ENCODE measurements at places on chromosomes 1 and 21.

- DNase-seq, result peak; percentile 52
These were observed 1.2 kb upstream of the ARHGEF16 start for GRCh38 chr1:3453203-3453761.

- DNase-seq, result no peak
These were observed 26.4 kb downstream of the CNST start for GRCh38 chr1:246592695-246593094.

GRCh38 chr1:78432016-78432415, 58.8 kb upstream of the PTGFR start:
- DNase-seq, result no peak

DNA sequence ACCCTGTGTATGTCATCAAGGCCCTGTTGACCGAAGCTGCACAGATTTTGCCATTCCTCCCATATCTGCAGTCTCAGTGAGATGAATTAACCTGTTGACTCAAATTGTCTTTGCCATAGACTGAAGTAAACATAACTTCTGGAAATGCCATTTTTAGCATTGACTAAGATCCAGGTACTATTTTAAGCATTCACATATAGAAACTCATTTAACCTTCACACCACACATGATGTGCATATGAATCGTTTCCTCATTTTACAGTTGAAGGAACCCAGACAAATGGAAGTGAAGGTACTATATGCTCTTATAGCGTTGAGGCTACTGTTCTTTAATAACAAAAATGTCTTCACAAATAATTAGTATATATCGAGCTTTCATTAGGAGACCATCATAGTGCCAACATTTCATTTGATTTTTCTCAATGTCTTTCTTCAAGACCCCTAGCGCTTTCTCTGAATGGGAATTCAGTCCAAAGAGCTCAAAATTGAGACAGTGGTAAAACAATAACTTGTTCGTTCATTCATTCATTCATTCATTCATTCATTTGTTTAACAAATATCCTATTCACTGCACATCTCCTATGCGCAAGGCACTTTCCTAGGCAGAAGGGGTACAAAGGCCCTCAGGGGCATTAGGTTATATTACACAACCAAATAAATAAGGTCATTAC, 444.7 kb downstream of the ADGRL2 start:
- DNase-seq, result no peak

- DNase-seq, result no peak
These were observed 271.6 kb upstream of the SGIP1 start for GRCh38 chr1:66262208-66262963.

DNA sequence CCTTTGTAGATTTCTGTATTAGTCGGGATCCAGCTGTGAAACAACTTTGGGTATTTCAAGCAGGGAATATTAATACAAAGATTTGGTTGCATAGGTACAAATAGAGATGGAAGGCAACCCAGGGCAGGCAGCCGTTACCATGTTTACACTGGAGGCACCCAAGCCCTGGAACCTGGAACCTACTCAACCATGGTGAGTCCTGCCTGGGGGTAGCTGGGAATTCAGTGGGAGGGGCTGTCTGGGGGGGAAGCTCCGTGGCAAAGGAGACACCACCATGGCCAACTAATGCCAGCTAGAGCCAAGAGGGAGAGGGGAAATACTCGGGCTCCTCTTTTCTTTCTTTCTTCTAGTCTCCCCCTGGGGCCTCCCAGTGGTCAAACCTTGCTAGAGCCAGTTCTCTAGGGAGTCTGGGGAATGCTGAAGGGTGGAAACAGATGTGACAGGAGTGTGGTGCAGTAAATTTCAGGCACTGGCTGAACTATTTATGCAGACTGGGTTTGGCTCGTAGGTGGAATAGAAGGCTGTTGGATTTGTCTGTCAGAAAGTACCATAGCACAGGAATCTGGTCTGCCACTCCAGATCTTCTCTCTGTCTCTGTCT, 91.9 kb upstream of the CACNA1E start:
- DNase-seq, result no peak

GRCh38 chr1:160451119-160451858, 50.9 kb downstream of the VANGL2 start:
- no peak for DNase-seq

- peak; percentile 68 for DNase-seq
These were observed 8.4 kb downstream of the QSOX1 start for GRCh38 chr1:180163041-180163440.

GRCh38 chr1:233168384-233168783, 127.1 kb downstream of the PCNX2 start:
- DNase-seq, result no peak

GRCh38 chr1:77958850-77959249, 20.0 kb downstream of the FUBP1 start:
- DNase-seq, result no peak

GRCh38 chr1:67836769-67837168, 3.5 kb upstream of the GNG12 start:
- no peak for DNase-seq

- DNase-seq, result no peak
These were observed 14.0 kb upstream of the MIXL1 start for GRCh38 chr1:226209307-226210059.

- peak; percentile 92 for DNase-seq
These were observed 495 bp downstream of the PI4KB start for GRCh38 chr1:151326619-151327222.

DNA sequence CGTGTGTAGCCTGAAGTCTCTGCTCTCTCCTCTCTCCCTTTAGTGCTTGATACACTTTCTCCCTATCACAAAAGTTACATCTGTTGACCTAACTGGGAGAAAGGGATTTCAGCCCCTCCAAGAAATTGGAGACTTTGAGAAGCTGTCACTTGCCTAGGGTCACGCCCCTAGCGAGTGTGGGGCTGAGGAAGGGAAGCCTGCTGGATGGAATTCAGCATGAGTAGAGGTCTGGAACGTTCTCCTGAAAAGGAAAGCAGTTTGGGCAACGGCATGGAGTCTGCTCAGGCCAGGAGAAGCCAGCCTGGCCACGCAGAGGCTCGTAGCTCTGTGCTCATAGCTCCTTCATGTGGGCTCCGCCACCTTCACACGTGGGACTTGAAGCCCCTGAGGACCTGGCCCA, 22.4 kb downstream of the COL16A1 start:
- DNase-seq, result no peak

DNA sequence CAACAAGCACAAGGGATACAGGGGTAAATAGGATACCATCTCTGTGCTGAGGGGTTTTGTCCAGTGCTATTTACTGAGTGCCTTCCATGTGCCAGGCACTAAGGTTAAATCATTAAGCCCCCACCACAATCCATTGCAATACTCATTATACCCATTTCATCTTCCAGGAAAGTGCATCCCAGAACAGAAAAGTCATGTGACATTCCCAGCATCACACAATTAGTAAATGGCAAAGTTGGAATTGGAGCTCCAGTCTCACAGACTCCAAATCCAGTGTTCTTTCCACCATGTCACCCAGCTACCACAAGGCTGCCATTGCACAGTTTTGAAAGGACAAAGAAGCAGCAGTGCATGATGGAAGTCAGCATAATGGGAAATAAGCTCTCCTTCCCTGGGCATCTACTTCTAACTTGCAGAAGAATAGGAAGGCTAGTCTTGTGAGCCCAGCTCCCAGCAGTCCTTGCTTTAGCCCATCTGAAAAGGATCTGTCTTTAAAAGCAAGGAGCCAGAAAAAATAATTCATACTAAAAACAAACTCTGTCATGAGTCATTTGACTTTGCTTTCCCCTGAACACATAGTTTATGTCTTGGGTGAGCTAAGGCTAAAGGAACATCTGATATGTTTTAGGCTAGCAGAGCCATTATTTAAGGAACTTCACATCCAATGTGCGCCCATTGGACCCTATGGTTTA, 111.4 kb upstream of the HOOK1 start:
- no peak for DNase-seq

DNA sequence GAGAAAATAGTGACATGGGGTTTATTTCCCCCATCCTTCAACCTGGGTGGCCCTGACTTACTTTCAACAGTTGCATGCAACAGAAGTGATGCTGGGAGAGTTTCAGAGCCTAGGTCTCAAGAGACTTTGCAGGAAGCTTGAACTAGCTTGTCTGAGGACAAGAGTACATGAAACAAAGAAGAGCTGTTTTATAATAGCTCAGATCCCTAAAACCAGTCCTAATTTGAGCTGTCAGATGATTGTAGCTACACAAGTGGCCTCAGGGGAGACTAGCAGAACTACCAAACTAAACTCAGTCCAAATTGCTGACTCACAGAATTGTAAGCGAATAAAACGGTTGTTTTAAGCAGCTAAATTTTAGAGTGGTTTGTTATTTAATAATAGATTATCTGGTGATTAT, 17.1 kb downstream of the RC3H1 start:
- DNase-seq, result peak; percentile 31

DNA sequence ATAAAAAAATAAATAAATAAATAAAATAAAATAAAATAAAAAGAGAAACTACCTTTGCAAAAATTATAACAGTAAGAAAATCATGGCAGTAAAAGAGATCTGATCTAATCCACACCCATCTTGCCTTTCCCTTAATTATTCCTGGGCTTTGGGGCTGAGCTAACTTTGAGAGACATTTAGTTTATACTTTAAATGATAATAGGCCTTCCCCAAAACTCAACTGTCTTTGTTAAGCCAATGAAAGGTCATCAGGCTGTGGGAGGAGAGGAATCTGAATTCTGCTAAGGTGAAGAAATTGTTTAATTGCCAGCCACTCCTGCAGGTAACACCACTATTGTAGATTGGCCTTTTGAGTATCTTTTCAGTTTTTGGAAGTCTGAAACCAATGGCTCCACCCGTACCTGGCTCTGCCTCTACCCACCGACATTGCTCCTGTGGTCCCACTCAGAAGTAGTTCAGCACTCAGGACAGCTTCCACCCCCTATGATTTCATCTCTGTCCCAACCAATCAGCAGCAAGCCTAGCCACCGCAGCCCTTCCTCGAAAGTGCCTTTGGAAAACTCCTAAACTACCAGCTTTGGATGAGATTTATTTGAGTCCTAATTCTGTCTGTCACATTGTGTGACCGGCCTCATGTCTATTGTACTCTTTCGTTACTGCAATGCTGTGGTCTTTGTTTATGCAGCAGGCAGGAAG, 23.0 kb upstream of the PNRC2 start:
- no peak for DNase-seq

GRCh38 chr1:167121375-167122120, 27.7 kb downstream of the STYXL2 start:
- DNase-seq, result peak; percentile 57

GRCh38 chr1:151661751-151662150, 49.9 kb downstream of the SNX27 start:
- peak; percentile 67 for DNase-seq

DNA sequence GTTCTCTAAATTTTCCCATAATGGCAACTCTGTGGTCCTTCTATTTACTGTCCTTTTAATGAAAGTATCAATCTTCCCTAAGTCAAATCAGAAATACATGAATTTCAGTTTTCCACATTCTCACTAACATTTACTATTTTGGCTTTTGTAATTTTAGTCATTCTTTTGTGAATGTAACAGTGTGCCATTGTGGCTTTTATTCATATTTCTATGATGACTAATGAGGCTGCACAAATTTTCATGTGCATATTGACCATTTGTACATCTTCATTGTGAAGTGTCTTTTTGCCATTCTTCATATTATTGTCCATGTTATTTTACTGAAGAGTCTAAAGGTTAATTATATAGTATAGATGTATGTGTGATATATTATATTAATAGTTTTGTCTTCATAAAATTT, 431.0 kb upstream of the BRINP3 start:
- no peak for DNase-seq

DNA sequence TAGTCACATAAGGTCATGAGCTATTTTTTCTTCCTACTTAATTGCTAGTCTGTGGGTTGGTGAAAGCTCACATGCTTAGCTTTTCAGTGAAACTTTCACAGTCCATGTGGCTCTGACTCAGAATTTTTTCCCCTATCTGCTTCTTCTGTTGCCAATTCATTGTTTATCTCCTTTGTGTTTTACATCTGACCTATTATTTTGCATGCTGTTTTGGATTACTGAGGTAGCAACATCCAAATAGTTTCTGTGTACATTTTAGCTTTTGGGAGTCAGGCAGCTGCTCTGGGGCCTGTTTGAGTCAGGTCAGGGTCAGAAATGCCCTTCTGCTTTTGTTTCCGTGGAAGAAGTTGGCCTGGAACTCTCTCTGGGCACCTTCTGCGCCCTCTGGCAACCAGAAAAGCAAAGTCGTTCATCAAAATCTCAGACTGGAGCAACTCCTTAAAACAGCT, 40.0 kb downstream of the ROR1 start:
- DNase-seq, result peak; percentile 84

GRCh38 chr1:35444519-35444774, 112.8 kb downstream of the KIAA0319L start:
- no peak for DNase-seq

- no peak for DNase-seq
These were observed 87.6 kb downstream of the MTR start for GRCh38 chr1:236882678-236883077.

GRCh38 chr21:45910548-45911221, 70.9 kb upstream of the COL6A1 start:
- no peak for DNase-seq

DNA sequence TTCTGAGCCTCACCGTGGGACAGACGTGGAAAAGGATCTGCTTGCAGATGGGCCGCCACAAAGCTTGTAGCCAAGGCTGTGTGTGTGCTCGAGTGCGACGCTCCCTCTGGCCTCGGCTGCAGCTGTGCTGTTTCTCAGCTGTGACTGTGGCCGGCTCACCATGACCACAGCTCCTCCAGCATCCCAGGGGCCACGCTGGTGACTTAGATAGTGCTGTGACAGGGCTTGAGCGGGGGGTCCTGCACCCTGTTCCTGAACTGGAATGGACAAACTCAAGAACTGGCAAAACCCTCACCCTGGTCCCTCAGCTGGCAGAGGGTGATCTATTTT, 17.4 kb upstream of the ACTRT2 start:
- DNase-seq, result no peak

DNA sequence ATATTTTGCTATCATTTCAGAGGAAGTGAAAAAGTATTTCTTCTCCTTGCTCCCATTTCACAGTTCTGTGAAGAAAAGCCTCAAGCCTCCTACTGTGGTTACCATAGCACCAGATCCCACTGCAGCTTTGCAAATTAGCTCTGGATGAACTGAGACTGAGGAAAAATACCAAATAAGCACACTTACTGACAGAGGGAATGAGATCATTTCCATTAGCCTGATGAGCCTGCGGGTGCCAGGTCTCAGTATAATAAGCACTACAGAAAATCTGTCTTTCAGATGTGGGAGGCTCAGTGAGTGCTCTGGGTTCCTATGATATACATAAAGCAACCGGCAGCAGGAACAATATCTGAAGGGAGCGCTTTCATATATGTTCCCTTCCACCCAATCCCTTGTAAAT, 21.4 kb downstream of the XKR8 start:
- no peak for DNase-seq

DNA sequence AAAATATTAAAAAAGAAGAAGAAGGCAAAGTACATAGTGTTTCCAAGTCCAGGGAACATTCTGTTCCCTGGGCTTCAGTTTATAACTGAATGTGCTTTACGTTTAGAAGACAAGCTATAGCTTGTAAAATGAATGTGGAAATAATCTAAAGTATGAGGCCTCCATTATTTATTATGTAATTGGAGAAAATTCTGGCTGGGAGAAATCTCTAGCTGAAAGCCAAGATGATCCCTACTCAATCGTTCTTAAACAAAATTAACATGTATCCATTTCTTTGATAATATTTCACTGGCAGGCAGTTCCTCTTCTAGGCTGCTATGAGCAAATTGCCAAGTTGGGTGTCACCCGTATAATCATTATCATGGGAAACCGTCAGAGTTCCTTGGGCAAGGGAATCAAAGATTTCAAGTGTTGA, 52.2 kb upstream of the ETS2 start:
- DNase-seq, result peak; percentile 66

GRCh38 chr1:71610476-71610875, 529.6 kb upstream of the ZRANB2 start:
- no peak for DNase-seq

Data from inflammatory macrophage (primary cell).